ENCODE measurements at places on chromosomes 13 and 19.
A peak's percentile ranks its signal among the peaks of the same experiment; 100 is the strongest.

DNA sequence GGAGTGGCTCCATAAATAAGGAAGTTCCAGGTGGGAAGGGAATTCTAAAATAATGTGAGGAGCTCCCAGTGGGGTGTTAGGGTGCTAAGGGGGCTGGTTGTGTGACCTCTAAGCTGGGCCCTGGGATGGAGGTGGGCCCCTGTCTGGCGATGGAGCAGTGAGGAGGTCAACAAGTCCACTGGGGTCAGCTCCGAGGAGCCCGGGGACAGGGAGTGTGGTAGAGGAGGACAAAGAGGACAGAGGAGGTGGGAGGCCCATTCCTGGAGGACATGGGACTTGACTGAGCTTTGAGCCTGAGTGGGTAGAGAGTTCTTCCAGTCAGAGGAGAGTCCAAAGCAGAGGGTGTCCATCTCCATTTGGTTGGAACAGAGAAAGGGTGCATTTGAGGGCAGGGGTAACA, 390.2 kb downstream of the TSHZ3 start:
- no peak for DNase-seq

GRCh38 chr19:17969096-17969792, 2.3 kb downstream of the KCNN1 start:
- DNase-seq, result no peak

- DNase-seq, result no peak
These were observed 66.8 kb downstream of the IPO5 start for GRCh38 chr13:98020271-98020670.

- no peak for DNase-seq
These were observed 2.2 kb upstream of the FCHO1 start for GRCh38 chr19:17748884-17749638.

DNA sequence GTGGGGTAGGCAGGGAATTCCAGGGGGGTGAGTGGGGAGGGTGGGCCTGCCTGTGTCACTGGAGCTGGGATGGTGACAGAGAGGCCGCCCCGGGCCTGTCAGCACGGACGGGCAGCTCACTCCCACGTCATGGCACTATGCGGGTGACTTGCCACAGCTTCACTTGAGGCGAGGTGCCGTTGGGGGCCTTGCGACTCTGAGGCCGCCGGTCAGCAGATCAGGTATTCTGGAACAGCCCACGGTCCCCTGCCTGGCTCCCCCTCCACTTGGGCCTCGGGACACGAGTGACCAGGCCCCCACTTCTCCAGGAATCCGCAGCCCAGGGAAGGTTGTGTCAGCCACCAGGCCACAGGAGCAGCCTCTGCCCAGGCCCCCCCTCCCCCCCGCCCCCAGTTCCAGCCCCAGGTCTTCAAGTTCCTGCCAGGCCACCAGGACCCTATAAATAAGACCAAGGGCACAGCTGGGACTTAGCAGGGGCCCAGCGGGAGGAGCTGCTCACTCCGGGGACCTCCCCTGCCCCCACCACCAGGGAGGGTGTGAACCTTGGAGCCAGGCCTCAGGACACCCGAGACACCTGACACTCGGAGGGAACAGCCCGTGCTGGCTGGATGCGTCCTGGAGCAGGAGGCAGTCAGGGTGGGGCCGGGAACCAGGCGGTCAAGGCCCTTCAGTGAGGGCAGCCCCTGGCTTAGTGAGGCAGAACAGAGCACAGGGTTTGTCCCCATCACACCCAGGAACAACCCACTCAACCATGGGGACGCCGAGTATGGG, 2.7 kb upstream of the MIDN start:
- no peak for DNase-seq

- DNase-seq, result no peak
These were observed 81.2 kb upstream of the RAP2A start for GRCh38 chr13:97352815-97353214.

GRCh38 chr19:35546532-35546931, 1.1 kb downstream of the TMEM147 start:
- no peak for DNase-seq

DNA sequence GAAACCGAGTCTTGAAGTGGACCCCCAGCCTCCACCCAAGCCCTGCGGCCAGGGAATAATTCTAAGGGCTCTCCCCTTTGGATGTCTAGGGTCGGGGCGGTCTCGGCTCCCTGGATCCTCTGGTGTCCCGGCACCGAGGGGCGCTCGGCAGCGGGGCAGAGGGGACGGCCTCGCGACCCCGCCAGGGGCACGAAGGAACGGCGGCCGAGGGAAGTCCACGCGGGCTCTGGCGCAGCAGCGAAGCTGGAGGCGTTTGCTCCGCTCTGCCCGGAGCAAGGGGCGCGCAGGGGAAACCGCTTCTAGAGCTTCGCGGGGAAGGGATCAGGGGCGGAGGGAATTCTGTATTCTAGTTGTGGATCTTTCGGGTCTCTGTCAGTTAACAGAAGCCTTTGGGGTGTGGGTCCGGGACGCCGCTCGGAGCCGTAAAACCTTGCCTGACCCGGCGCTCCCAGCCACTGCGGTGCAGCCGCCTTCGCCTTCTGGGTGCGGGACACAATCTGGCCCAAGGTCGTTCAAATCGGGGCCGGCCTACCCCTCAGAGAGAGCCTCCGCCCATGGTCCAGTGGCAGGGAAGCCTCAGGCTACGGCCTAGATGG, 118.2 kb downstream of the KCNRG start:
- DNase-seq, result no peak

- no peak for DNase-seq
These were observed 5.1 kb upstream of the FXYD5 start for GRCh38 chr19:35149463-35149862.

DNA sequence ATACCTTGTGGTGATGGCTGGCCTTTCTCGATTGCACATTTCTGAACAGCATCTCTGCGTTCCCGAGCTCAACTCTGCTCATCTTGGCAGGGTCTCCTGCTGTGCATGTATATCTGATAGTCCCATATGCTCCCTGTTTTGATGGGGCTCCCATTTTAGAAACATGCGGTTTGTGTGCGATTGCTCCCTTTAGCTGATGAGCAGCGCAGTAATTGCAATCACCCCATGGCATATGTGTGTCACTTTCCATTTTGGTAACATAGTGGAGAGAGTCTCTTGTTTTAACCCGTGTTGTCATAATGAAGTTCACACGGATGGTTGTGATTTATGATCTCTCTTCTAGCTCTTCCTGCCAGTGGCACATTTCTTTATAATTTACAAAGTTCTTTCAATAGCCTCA, 144.7 kb downstream of the MTUS2 start:
- DNase-seq, result no peak

DNA sequence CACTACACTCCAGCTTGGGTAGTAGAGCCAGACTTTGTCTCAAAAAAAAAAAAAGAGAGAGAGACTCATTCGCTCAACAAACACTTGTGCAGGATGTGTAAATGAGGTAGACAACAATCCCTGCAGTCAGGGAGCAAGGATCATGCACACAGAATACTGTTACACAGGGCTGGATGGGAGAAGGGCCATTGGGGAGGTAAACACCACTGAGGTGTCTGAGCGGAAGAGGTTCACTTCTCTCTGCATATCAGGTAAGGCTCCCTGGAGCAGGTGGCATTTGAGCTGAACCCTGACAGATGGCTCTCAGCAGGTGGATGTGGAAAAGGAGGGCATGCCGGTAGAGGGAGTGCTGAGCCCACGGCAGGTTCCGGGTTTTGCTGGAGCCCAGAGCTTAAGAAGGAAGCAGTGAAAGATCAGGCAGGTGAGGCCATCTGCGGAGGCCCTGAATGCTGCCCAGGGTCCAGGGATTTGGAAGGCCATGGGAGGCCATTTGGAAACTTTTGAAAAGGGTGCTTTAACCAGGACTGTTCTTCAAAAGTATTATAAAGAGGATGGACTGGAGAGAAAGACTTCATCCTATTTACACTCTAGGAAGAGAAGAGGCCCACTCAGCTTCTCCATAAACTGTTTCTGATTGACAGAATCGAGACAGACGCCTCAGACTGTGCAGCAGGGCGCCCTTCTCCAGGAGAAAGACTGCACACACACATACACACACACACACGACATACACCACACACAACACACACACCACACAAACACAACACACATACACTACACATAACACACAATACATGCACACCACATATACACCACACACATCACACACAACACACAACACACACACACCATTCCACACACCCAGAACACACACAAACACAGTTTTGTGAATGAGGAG, 199.4 kb downstream of the USP12 start:
- DNase-seq, result peak; percentile 11

- DNase-seq, result no peak
These were observed 240.4 kb downstream of the DACH1 start for GRCh38 chr13:71626421-71627117.

DNA sequence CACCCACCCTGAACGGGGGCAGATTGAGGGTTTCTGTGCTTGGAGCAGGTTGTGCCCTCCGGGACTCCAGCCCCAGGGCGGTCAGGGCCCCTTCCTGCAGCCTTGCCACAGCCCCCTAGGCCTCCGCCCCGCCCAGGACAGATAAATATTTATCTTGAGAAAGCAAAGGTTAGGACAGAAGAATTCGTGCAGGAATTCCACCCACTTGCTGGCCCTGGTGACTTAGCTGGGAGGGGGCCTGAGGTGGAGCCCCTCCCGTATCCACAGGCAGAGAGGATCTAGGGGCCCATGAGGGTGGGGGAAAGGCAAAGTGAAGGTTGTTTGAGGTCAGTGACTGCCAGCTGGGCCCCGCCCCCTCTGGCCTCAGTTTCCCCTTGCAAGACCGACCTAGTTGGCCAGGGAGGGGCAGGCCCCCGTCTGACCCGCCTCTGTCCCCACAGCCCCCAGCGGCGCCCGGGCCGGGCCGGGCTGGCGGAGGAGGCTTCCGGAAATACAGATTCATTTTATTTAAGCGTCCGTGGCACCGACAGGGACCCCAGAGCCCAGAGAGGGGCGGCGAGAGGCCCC, 5.2 kb downstream of the MIDN start:
- DNase-seq, result peak; percentile 57

DNA sequence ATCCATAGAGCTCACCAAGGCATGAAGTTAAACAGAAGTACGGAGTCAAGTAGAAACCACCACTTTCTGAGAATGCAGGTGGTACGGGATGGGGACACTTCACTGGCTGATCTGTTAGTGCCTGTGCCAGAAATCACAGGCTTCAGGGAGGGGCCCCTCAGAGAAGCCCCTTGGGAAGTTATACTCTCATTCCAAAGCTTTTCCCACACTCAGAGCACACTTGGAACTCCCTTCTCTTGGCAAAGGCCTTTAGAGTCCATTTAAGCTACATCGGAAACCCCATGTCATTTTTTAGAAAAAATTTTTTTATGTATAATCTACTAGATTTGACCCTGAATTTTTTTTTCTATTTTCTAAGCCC, 80.7 kb upstream of the WASF3 start:
- no peak for DNase-seq

DNA sequence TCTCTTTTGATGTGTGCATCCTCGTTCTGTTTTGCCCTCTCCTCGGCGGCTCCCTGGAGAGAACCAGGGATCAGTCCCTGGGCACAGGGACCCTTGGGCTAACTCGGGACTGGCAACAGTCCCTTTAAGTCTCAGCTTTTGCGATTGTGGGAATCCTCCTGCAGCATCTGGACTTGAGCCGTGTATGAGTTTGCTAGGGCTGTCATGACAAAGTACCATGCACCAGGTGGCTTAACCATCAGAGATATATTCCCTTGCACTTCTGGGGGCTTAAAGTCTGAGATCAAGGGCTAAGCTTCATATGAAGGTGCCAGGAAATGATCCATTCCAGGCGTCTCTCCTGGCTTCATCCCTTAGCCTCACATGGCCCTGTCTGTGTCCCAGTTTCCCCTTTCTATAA, 34.5 kb downstream of the ARHGEF18 start:
- no peak for DNase-seq

GRCh38 chr13:40352802-40353562, 313.5 kb downstream of the FOXO1 start:
- DNase-seq, result no peak

GRCh38 chr13:80458543-80458942, 117.6 kb upstream of the SPRY2 start:
- no peak for DNase-seq

DNA sequence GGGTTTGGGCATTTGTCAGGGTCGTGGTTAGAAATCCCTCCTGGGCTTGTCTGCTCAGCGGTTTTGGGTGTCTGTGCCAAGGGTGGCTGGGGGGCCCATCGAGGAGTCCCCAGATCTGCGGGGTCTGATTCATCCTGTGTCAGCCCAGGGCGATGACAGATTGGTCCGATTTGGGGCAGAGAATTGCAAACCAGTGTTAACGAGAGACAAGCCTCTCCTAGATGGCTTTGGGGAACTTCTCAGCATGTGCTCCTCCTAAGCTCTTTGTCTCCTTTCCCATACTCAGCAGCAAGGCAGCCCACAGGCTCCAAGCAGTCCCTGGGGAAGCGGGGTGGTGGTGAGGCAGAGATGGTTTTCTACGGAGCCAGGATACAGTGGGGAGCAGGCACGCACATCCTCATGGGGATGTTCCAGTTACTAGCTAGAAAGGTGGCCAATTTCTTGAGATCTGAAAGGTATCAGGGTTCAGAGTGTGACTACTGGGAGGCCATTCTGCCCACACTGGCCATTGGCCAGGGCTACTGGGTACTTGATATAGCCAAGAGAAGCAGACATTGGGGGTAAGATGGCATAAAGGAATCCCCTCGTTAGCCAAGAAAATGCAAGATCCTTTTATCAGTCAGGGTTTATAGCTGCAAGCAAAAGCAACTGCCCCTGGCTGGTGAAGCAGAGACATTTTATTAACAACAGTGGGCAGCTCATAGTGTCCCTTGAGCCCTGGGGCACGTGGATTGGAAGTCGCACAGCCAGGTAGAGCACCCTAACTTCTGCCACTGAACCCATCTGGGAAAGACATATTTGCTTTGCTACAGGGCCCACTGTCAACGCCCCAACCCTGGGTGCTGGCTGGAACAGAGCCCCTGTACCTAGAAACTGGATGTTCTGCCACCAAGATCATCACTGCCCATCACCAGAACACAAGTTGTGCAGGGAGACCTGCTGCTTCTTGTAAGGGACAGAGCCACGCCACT, 63.6 kb downstream of the RGCC start:
- no peak for DNase-seq

DNA sequence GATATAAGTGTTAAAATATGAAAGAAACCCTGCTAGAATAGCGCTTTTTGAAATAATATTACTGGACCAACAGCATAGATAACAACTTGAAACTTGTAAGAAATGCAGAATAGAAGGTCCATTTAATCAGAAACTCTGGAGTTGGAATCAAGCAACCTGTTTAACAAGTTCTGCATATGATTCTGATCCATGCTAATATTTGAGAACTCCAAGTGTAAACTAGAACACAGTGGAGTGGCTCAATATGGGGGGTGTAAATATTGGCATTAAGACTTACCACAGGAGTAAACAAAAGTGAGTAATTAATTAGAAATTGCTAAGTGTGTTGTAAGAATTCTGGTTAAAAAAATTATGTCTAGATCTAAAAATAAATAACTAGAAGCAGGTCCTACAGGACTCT, 151.2 kb downstream of the SLITRK1 start:
- DNase-seq, result no peak

GRCh38 chr19:2775556-2776430, 7.3 kb downstream of the SGTA start:
- peak; percentile 79 for DNase-seq

DNA sequence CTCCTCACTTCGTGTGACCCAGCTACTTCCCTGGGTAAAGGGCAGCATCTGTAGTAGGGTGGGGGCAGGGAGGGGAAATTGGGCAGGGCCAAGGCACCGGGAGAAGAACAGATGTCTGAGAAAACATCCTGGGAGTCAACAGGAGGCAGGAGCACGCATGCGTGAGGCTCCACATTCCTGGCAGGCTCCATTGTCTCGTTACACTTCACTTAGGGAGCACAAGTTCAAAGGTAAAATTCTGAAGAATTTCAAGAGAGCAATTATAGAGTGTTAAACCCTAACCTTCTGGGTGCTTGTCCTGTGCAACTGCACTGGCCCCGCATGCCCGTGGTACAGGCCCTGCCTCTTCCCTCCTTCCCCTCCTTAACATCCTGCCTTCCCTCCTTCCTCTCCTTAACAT, 79.6 kb upstream of the POMP start:
- no peak for DNase-seq
